ENCODE measurements at places on chromosomes 4 and X.

GRCh38 chr4:6152869-6153705 is 47.3 kb downstream of the JAKMIP1 start:
- no peak for DNase-seq

DNA sequence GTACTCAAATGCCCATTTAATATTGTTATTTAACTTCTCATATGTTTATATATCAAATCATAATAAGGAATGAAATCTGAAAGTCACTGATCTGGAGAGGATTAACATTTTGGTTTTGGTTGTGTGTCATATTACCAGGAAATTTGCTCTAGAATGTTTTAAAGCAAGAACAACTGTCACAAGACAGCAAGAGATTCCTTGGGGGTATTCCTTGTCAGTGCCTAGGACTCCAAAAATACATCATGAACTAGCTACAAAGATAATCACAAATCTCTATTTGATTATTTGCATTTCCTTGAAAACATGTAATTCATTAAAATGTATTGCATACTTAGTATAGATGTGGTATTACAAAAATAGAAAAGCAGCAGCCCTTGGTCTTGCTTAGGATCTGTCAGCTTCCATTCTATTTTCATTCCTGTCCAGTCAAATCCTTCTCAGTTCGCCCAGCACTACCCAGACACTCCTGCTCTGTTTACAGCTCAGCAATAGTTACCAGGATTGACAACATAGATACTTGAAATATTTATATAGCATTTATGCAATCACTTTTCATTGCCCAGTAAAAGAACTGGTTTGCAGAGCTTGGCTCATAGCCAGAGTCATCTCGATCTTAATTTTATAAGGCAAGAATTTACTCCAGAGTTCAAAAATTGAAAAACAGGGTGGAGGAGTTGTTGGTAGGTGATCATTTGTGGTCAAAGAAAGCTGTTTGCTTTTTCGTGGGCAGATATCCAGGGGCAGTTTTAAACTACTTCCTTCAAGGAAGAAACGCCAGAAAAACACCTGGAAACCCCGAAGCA is 9.2 kb upstream of the BMP3 start:
- no peak for DNase-seq

- DNase-seq, result no peak
Measured at GRCh38 chr4:122065149-122065548, 87.0 kb upstream of the BLTP1 start.

DNA sequence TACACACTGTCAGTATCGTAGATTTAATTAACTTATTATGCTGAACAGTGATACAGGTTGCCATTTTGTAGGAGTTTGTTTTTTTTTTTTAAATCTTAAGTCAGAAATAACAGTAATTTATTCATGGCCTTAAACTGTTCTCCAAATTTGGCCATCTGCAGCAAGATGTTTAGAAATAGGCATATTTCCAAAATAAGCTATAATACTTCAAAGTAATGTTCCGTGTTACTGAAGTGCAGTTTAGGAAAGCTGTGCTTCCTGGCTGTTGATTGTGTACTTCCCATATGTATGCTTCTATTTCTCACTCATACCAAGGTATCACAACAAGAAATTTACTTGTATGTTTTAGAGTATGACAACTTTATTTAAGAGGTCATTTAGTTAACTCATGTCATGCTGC is 28.9 kb downstream of the CPEB2 start:
- no peak for DNase-seq

DNA sequence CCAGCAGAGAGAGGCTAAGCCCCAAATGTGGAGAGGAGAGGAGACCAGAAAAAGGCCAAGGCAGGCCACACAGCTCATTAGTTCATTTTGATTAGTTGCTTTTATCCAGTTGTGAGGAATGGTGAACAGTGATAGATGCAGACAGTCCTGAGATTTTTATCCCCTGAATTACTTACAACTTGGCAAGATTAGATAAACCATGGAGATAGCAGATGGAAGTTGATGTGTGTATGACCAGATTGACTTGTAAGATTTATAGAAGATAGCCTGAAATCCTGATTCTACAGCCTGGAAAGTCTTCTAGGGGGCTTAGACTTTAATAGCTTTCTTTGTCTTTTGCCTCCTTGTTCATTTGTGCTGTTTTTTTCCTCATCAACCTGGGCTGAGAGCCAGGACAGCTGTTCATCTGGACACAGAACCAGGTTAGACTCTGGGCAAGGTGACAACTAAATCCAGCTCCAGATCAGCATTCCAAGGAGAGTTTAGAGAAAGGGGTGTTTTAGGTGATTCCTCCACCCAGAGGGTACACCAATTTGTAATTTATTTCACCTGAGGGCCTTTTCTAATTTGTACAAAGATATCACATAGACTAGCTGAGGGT is 215.5 kb downstream of the SPATA18 start:
- no peak for DNase-seq

- no peak for DNase-seq
Measured at GRCh38 chr4:38939165-38939564, 71.6 kb downstream of the FAM114A1 start.

GRCh38 chr4:151048913-151049312 is 33.8 kb upstream of the LRBA start:
- DNase-seq, result no peak

GRCh38 chrX:38271154-38271716 is 50.6 kb upstream of the SRPX start:
- DNase-seq, result no peak

GRCh38 chrX:9110808-9111207 is 76.9 kb upstream of the FAM9B start:
- no peak for DNase-seq

GRCh38 chr4:8283161-8283560 is 13.6 kb downstream of the HTRA3 start:
- no peak for DNase-seq

- no peak for DNase-seq
Measured at GRCh38 chr4:140533951-140534480, 10.0 kb downstream of the ELMOD2 start.

- no peak for DNase-seq
Measured at GRCh38 chr4:98568941-98569663, 89.3 kb downstream of the TSPAN5 start.

DNA sequence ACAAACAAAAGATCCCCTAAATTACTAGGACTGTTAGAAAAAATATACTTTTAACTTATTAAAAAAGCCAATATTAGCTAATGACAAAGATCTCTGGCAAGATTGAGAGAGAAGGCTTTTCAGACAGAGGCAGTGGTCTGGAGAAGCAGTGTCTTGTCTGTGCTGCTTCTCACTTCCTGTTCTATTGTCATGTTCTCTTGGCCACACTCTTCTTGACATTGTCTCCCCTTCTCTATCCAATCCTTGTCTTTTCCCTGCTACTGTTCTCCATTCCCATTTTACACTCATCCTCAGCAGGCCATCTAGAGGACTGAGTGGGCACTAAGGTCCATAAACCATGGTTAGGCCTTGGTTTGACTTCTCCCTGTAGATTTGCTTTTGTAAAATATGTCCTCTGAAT is 14.0 kb upstream of the TAPT1 start:
- DNase-seq, result no peak

GRCh38 chr4:75790024-75790423 is 65.6 kb downstream of the USO1 start:
- DNase-seq, result no peak

DNA sequence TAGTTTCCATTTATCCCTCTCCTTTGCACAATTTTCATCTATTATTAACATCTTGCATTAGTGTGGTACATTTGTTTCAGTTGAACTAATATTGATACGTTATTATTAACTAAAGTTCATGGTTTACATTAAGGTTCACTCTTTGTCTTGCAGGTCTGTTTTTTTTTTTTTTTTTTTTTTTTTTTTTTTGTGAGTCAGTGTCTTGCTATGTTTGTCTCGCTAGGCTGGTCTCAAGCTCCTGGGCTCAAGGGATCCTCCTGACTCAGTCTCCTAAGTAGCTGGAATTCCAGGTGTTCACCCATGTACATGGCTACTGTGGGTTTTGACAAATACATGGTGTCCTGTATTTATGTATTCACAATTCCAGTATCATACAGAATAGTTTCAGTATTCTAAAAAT is 6.8 kb downstream of the TBC1D19 start:
- no peak for DNase-seq

- no peak for DNase-seq
Measured at GRCh38 chr4:178633263-178633662, 1191.0 kb upstream of the AGA start.

- DNase-seq, result no peak
Measured at GRCh38 chr4:80104927-80105326, 31.9 kb upstream of the ANTXR2 start.

DNA sequence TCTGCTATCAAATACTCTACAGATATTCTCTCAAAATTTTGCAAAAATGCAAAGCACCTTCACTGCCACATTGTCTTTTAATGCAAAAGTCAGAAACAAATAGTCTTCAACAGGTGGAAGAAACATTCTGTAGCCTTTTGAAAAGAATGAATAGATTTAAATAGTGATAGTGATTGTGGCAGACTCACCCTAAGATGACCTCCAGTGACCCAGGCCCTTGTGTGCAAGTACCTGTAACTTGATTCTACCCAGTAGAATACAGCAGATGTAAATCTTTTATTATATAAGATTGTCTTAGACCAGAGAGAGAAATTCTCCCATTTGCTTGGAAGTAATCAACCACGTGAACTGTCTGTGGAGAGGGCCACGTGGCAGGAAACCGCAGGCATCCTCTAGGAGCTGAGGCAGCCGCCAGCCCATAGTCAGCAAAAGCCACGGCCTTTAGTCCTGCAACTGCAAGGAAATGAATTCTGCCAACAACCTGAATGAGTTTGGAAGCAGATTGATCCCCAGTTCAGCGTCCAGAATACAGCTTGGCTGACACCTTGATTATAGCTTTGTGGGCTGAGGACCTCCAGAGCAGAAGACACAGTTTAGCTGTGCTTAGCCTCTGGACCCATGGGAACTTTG is 272.5 kb downstream of the ARHGAP10 start:
- DNase-seq, result no peak

GRCh38 chr4:84325625-84326024 is 173.5 kb downstream of the NKX6-1 start:
- no peak for DNase-seq

DNA sequence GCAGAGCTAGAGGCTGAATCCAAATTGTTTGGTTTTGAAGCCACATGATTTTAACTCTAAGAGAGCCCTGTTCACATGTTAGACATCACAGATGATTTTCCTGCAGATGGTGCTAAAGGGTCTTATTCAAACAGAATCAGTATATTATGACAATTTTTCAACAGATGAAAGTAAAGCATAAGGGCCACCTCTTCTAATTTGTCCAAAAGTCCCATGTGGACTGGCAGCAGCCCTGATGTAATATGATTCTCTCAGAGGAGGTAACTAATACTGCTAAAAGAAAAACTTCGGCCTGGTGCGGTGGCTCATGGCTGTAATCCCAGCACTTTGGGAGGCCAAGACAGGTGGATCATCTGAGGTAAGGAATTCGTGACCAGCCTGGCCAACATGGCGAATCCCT is 26.0 kb upstream of the SETD7 start:
- no peak for DNase-seq

DNA sequence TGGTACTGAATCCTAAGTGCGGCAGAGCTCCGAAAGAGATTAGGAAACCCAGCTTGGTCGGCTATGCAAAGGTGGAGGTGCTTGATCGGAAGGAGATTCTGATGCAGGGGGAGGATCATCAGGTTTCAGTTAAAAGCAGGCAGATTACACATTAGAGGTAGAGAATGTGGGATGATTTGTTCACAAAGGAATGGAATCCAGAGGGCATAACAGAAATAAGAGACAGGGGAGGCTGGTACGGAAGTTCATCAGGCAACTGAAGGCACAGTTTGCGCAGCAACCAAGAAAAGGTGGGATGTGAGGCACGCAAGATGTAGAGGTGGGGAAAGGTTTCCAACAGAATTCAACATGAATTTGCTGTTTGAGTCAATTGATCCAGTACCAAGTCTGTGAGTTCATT is 424 bp upstream of the ZNF330 start:
- no peak for DNase-seq

- DNase-seq, result no peak
Measured at GRCh38 chr4:33715841-33716395, 2528.4 kb downstream of the ARAP2 start.

DNA sequence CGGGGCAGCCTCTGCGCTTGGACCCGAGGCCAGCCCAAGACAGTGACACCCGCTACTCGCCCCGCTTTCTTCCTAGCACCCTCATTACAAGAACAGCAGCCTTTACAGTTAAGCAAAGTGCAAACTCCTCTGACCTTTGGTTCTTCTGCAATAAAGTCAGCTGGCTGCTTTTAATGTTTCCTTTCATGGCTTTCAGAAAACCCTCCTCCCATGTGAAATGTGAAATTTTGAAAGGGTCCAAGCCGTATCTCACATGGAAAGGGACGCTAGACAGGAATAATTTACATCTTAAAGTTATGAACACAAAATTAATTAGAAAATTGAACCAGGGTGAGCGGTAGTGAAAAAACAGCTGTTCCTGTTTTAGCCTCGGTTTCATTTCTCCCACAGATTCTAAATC is 520.1 kb upstream of the FRG1 start:
- DNase-seq, result no peak

GRCh38 chrX:100376576-100376975 is 33.5 kb downstream of the PCDH19 start:
- no peak for DNase-seq

DNA sequence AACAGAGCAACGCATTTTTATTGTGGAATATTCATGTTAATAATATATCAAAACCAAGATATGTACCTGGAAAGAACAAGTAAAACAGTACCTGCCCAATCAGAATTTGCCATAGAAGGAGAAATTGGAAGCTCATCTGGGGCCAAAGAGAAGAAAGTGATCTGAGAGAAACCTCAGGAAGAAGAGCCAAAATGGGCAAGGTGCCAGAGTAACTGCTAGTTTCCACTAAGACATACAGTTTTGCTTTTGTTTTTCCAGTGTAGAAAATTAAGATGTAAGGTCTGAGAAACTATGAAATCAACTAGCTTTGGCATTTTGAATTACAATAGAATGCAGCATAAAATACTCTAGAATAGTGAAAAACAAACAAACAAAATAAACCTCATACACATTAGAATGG is 2201.2 kb downstream of the ARAP2 start:
- no peak for DNase-seq

GRCh38 chrX:153662266-153662665 is 11.3 kb downstream of the PNCK start:
- DNase-seq, result peak; percentile 27

- no peak for DNase-seq
Measured at GRCh38 chrX:15343075-15343476, 7.8 kb upstream of the PIGA start.

- DNase-seq, result no peak
Measured at GRCh38 chrX:17584248-17584681, 153.0 kb upstream of the SCML1 start.

GRCh38 chr4:107616838-107617389 is 103.1 kb downstream of the PAPSS1 start:
- no peak for DNase-seq

DNA sequence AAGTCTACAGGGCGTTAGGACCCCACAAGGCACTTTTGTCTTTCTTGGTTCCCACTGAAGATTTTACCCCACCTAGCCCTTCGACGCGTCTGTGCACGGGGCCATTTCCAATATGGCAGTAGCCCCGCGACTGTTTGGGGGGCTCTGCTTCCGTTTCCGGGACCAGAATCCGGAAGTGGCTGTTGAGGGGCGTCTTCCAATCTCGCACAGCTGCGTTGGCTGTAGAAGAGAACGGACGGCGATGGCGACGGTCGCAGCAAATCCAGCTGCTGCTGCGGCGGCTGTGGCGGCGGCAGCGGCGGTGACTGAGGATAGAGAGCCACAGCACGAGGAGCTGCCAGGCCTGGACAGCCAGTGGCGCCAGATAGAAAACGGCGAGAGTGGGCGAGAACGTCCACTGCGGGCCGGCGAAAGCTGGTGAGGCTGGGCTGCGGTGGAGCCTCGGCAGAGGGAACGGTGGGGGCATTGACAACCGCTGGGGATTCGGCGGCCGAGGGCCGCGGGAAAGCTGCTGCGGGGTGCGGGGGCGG is at the start of gene USP11:
USP11 (plus strand) TSS at position 207 of the 530 bp plus-strand sequence; CDS start at position 242, 35 bp downstream.
- no peak for DNase-seq
